ENCODE measurements at places on chromosomes 11 and 22.
A peak's percentile ranks its signal among the peaks of the same experiment; 100 is the strongest.

DNA sequence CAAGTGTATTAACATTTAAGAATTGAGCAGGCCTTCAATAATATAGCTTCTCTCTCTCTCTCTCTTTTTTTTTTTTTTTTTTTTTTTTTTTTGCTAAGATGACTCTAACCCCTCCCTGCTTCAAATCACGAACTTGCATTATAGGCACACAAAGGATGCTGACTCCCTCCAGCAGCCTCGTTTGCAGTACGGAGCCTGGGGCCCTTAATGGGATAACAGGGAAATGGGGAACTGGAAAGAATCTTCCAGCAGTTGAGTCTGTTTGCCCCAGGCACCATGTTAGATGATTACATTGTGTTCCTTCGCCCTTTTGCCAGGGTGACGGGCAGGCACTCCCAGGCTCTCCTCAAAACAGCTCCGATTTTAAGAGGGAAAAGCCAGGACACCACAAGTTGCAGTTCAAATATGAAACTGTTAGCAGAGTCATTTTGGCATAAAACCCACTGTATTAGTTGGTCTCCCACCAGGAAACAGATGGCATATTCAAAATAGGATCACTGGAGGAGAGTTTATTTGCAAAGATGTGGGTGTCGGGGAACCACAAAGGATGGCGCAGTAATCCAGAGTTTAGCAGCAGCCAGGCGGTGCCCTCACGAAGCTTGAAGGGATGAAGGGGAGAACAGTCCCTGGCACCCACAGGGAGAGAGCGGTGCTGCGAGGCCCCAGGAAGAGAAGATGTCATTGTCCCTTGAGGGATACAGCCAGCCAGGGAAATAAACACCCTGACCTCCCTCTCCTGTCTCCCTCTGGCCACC is 26.5 kb upstream of the TREH start:
- peaks cover 11% of the 10 kb centered on the region for H3K27me3 ChIP-seq
- no peak overlapping the region for H3K4me3 ChIP-seq
- H3K36me3 ChIP-seq = no peaks in the 10 kb centered on the region
- H3K4me1 ChIP-seq = no peaks in the 10 kb centered on the region

- peaks cover 13% of the 10 kb centered on the region for H3K4me1 ChIP-seq
- no peaks in the 10 kb centered on the region for H3K36me3 ChIP-seq
- no peak overlapping the region for H3K27ac ChIP-seq
These were observed 1.1 kb downstream of the CREB3L1 start for GRCh38 chr11:46278387-46279125.

- no peaks in the 10 kb centered on the region for H3K36me3 ChIP-seq
- no peak overlapping the region for H3K27ac ChIP-seq
- no peak for DNase-seq
- no peak overlapping the region for H3K4me3 ChIP-seq
These were observed 749.5 kb downstream of the BRD1 start for GRCh38 chr22:49078076-49078710.

DNA sequence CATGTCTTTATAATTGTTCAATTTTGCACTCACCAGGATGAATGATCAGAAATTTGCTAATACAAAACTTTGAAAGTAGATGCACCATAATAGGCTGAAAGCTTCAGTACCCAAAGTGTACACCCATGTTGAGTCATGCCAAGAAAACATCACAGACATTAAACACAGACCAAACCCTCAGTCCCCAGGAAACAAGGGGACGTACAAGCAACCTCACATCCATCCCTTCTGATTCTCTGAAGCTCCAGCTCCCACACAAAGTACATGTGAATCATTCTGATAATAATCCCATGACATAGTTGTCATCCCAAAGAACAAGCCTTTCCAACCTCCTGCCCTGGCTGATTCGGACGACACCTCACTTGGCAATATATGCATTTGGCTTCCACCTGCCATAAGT is 183.8 kb downstream of the SNX19 start:
- H3K4me1 ChIP-seq = peaks cover 8% of the 10 kb centered on the region
- H3K27ac ChIP-seq = no peak overlapping the region
- H3K36me3 ChIP-seq = no peaks in the 10 kb centered on the region
- DNase-seq = no peak

GRCh38 chr11:66331542-66332370 is 4.5 kb downstream of the RIN1 start:
- peaks cover 40% of the 10 kb centered on the region for H3K4me1 ChIP-seq
- H3K27me3 ChIP-seq = no peaks in the 10 kb centered on the region
- H3K36me3 ChIP-seq = peaks cover 14% of the 10 kb centered on the region
- no peak overlapping the region for H3K4me3 ChIP-seq
- no peak overlapping the region for H3K27ac ChIP-seq

GRCh38 chr11:73306977-73307322 is 1.1 kb upstream of the ARHGEF17 start:
- H3K36me3 ChIP-seq = no peaks in the 10 kb centered on the region
- peaks cover 9% of the 10 kb centered on the region for H3K4me1 ChIP-seq
- peak overlapping the region; percentile 67 for H3K4me3 ChIP-seq
- DNase-seq = no peak
- H3K27ac ChIP-seq = no peak overlapping the region

DNA sequence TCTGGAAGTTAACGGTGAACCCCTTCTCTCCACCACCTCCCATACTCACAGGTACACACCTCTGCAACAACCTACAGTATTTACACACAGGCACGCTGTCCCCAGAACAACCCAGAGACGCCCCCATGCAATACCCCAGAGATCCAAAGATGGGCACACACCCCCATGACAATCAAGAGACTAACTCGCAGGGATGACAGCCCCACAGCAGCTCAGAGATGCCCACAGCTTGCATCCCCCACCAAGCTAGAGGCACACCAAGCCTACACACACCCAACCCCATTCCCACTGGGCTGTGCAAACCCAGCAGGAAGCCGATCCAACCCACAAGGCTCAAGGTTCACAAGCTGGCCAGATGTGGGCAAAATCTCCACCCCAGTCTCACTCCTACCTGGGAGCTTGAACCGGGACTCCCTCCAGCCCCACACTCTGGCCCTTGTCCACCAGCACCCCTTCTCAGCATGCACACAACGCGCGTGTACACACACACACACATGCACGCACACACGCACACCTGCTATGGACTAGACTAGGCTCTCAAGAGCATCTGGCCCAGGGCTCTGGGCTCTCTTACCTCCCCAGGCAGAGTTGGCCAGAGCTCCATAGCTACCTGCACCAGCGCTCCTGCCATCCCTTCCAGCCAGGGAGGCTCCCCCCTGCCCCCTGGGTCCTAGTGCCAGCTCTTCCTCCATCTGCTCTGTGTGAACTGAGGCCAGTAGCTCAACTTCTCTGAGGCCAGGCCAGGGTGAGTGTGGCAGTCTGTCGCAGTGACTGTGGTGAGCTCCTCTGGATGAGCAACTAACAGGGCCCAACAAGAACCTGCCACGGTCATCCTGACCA is 11.5 kb downstream of the STARD10 start:
- peak overlapping the region; percentile 51 for H3K4me3 ChIP-seq
- peaks cover 35% of the 10 kb centered on the region for H3K4me1 ChIP-seq
- no peak for DNase-seq
- H3K27me3 ChIP-seq = no peaks in the 10 kb centered on the region
- no peak overlapping the region for H3K27ac ChIP-seq
